ENCODE measurements at places on chromosomes 2 and 18. TPM values are rescaled to one million over a fixed set of nuclear protein-coding genes. Genes with fewer than 3 reads are reported as not detected.
A peak's percentile ranks its signal among the peaks of the same experiment; 100 is the strongest.

DNA sequence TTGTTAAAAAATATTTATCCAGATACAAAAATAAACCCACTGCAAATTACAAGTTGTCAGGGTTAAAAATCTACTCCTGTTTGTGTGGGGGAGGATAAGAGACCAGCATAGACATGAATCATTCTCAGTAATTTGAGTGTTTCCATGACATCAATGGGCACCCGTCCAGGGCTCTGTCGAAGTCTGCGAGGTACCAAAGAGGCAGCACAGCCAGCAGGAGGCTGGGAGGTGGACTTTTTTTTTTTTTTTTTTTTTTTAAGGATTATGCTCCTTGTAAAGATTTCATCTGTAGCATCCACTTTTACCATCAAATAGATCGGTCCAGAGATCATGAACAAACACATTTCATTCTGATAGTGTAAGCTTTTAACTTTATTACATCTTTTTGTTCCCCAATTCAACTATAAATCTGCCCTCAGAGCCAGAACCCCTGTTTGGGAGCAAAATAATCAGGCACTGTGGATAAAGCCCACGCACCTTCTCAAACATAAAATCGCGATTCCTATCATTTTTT lies 182.0 kb downstream of the TCF4 start:
- peak; percentile 43 for DNase-seq

Gene DYNAP
- not detected for total RNA-seq

- DNase-seq, result peak; percentile 54
These were observed at the start of gene TFCP2L1 for GRCh38 chr2:121284463-121285449. Gene TFCP2L1, minus strand, starts transcription at chr2:121285202. Its CDS starts 93 bp downstream, at chr2:121285109.

Gene UPP2
- not detected for total RNA-seq

Gene CDCA7
- total RNA-seq, result 22.8 TPM

Gene CTNNA2
- total RNA-seq, result 0.92 TPM

DNA sequence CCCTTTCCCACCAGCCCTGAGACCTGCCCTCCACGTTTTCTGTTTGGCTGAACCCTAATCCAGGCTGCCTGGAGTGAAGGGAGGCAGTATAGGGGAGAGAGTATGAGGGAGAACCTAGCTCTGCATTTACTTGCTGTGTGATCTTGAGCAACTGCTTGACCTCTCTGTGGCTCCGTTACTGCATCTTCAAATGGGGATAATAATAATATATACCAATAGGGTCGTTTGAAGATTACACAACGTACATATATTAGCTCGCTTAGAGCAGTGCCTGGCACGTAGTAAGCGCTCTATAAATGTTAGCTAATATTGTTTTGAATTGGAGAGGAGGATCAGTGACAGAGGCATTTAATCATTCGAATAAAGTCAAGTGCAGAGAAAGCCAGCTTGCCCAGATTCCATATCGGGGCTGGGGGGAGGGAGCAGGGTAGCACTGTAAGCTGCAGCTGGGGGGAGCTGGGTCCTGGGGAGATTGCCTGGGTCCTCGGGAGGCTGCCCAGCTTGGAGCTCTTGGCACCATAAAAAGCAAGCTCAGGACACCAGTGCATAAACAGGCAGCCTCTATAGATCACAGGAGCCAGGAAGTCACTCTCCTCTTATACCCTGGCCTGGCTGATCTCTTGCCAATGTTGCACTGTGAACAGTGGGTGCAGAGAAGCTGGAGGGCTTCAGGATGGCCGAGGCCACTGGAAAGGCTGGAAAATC lies 19.1 kb downstream of the KCNK3 start:
- peak; percentile 71 for DNase-seq

DNA sequence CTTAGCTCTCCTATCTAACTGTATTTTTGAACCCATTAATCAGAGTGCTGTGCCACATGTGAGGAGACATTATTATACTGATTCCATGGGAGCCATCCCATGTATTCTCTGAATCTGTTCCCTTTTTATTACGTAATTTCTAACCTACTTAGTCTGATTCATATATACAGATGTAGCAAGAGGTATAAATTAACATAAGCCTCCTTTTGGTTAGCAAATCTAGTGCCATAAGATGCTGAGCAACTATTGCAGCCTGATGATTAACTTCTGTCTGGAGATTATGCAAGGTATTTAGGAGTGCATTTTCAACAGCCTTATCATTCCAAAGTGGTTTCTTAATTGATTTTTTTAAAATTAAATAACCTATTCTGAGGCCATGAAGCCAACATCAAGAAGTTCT lies 114.1 kb upstream of the MSH2 start:
- DNase-seq, result no peak

DNA sequence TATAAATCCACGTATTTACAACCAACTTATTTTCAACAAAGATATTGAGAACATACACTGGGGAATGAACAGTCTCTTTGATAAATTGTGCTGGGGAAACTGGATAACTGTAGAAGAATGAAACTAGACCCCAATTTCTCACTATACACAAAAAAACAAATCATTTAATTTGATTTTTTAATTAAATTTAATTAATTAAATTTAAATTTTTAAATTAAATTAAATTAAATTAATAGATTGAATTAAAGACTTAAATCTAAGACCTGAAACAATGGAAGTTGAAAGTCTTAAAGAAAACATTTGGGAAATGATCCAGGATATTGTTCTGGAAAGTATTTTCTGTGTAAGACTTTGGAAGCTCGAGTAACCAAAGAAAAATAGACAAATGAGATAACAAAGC lies 301.4 kb downstream of the GALNT13 start:
- no peak for DNase-seq

GRCh38 chr2:120586507-120587278 lies 149.0 kb upstream of the GLI2 start:
- DNase-seq, result no peak

Measured in left colon (tissue), 2 donors.